Upper lobe of left lung (tissue), 6 donors: ENCODE measurements at places on chromosomes 3 and 15. TPM values are rescaled to one million over a fixed set of nuclear protein-coding genes. Genes with fewer than 3 reads are reported as not detected.

- no peak for DNase-seq
Measured at GRCh38 chr3:104805042-104805441, 561.7 kb upstream of the ALCAM start.

Gene TRIM71
- 3.5 TPM for total RNA-seq

Gene CTDSPL2
- 39.2 TPM for total RNA-seq

DNA sequence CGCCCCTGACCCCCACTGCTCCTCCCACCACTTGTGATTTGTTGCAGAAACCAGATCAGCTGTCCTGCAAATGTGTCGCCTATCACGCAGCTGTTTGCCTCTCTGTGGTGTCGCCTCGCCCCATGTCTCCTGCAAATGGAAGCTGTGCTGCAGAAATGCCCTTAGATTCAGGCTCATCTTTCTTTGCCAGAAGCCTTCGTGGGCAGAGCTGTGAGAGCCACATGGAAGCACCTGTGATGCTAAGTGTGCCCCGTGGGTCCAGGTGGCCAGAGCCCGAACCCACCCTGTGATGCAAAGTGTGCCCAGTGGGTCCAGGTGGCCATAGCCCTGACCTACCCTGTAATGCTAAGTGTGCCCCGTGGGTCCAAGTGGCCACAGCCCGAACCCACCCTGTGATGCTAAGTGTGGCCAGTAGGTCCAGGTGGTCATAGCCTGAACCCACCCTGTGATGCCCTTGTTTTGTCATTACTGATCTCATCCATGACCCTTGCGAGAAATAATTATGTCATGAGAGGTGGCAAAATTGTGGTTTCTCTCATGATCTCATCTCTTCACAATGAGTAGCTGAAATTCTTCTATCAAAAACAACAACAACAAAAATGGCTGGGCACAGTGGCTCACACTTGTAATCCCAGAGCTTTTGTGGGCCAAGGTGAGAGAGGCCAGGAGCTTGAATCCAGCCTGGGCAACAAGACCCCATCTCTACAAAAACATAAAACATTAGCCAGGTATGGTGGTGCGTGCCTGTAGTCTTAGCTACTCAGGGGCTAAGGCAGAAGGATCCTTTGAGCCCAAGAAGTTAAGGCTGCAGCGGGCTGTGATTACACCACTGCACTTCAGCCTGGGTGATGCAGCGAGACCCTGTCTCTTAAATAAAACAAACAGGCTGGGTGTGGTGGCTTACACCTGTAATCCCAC, 187.4 kb downstream of the GOLGA6L6 start:
- DNase-seq: no peak

Gene CAMP
- total RNA-seq: 15.4 TPM

Gene IL12A
- 0.52 TPM for total RNA-seq

GRCh38 chr3:38345879-38346586, 552 bp upstream of the XYLB start:
- DNase-seq: no peak

DNA sequence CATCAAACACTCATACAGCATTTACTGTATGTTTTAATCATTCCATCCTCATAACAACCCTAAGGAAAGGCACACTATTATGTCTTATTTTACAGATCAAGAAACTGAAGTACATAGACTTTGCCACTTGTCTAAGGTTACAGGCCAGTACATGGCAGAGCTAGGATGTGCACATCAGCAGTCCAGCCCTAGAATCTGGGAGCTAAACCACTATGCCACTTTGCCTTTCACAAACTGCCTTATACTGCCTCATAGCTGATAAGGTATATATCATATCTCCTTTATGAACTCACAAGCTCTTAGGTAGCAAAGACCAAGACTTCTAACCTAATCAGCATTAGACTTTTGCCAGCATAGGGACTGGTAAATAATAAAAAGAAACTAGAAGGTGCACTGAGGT, 49.1 kb downstream of the MYO9A start:
- DNase-seq: no peak

Gene CD200
- 2.7 TPM for total RNA-seq

- no peak for DNase-seq
Measured at GRCh38 chr3:101602731-101603130, 28.8 kb downstream of the PCNP start.
